Lung microvascular endothelial cell (primary cell): ENCODE measurements at places on chromosomes 1 and 21. TPM values are rescaled to one million over a fixed set of nuclear protein-coding genes. Genes with fewer than 3 reads are reported as not detected.
A peak's percentile ranks its signal among the peaks of the same experiment; 100 is the strongest.

DNA sequence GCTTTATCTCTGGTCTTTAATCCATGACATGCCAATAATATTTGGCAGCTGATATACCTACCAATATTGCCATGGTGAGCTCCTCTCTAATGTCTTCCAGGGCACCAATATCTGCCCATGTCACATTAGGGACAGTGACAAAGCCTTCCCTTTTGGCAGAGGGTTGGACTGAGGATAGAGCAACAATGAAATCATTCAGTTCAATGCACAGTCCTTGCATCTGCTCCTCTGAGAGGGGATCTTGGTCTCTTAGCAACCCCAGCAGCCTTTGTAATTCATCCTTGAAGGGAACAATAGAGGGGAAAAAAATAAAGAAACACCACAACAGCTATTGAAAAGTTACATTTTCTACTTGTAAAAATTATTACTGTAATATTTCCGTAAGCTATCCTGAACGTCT, 42.3 kb downstream of the NVL start:
- DNase-seq, result peak; percentile 3

- DNase-seq, result peak; percentile 6
Observed at GRCh38 chr21:30408782-30409494, 13.1 kb downstream of the KRTAP13-1 start.

DNA sequence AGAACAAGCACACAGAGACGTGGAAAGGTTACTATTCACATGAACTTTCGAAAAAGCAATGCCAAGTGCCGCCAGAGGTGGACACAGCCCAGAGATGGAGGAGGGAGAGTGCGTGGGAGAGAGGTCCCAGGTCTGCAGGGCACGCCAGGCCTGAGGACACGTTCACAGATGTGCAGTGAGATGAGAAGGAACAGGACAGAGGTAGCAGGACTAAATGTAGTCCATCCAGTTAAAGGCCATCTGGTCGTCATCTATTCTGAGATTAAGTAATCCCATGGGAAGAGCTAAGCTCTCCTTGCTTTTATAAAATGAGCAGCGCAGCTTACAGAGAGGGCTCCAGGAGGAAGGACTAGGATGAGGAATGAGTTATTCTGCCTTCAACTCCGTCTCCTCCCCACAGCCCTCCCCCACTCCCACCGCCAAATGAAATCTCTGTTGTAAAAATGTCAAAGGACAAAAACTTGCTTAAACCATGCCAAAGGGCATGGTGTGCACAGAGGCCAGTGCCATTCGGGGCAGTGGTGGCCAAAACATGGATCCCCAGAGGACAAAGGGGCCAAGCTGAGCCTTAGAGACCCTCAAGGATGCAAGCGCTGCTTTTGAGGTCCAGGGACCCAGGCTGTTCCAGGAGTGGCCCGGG, 85.4 kb upstream of the SLC25A33 start:
- DNase-seq, result no peak

The GOLT1A gene
- total RNA-seq, result under 0.01 TPM in 2 replicates
